B cell (primary cell): ENCODE measurements at places on chromosomes 3 and 15.

GRCh38 chr15:90058775-90059174 is 43.5 kb downstream of the IDH2 start:
- no peak for DNase-seq

GRCh38 chr3:159800434-159801155 is 188.0 kb upstream of the IL12A start:
- no peak for DNase-seq

- DNase-seq, result no peak
These were observed 114.6 kb downstream of the TMCC1 start for GRCh38 chr3:129778871-129779270.

- DNase-seq, result no peak
These were observed 23.0 kb upstream of the EPHB1 start for GRCh38 chr3:134772011-134772410.

DNA sequence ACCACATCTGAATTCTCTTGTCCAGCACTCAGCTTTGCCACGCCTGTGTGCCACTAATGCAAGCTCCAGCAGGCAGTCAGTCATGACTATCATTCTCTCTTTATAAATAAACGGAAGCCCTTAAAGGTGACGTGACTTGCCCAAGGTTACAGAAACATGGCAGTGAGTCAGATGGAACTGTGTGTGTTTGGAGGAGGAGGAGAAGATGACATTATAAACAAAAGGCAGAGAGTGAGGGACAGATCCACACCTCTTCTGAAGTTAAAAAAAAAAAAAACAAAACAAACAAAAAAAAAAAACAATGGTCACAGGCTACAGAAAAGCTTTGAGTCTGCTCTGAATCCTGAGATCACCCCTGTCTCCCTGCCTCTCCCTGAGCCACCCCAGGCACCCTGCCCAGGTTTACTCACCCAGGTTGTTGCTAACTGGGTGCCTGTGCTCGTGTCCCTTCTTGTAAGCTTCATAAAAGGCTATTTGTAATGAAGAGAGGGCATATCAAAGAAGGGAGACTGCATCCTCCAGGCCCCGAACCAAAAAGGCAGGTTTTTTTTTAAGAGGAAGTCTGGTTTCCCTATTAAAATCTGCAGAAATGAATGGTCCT is 119.7 kb upstream of the PHLDB2 start:
- DNase-seq, result no peak

- DNase-seq, result no peak
These were observed 34.7 kb downstream of the CEP19 start for GRCh38 chr3:196677353-196677752.

GRCh38 chr3:52570076-52570475 is 33.7 kb downstream of the UQCC5 start:
- DNase-seq, result no peak

DNA sequence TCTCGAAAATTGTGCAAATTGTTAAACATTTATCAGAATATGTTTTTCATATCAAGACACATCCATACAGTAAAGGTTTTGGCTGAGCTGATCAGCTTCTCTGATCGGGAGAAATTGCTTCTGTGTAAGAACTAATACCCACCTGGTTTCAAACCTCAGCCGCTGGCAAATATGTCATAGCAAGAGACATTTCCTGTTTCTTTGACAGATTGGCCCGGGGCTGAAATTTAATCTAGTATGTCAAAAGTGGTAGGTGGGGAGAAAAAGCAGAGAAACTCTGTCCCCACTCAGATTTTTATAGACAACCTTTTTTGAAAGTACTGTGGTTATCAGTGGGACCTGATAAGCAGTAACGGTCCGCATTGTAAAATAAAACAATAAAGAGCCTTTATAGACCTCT is 88.8 kb upstream of the SLC24A5 start:
- DNase-seq, result no peak
